Small intestine (tissue), 16 donors: ENCODE measurements at places on chromosomes 5 and 9. TPM values are rescaled to one million over a fixed set of nuclear protein-coding genes. Genes with fewer than 3 reads are reported as not detected.

FBN2 gene
- under 0.01 TPM for polyA plus RNA-seq

CCDC69 gene
- polyA plus RNA-seq = 22.4 TPM

PCDHB5 gene
- polyA plus RNA-seq = not detected

IL5 gene
- polyA plus RNA-seq = not detected

DNA sequence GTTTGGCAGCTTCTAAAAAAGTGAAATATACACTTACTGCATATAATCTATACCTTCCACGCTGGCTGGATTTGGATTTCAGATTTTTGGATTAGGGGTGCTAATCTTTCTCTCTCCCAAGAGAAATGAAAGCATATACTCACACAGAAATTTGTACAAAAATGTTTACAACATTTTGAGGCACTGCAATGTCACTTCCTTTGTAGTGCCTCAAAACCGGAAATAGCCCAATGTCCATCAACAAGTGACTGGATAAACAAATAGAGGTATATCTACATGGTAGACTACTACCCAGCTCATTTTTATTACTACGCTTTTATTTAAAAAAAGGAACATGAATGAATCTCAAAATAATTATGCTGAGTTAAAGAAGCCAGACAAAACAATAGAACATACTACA lies 74.0 kb upstream of the MIER3 start:
- DNase-seq = no peak

DNA sequence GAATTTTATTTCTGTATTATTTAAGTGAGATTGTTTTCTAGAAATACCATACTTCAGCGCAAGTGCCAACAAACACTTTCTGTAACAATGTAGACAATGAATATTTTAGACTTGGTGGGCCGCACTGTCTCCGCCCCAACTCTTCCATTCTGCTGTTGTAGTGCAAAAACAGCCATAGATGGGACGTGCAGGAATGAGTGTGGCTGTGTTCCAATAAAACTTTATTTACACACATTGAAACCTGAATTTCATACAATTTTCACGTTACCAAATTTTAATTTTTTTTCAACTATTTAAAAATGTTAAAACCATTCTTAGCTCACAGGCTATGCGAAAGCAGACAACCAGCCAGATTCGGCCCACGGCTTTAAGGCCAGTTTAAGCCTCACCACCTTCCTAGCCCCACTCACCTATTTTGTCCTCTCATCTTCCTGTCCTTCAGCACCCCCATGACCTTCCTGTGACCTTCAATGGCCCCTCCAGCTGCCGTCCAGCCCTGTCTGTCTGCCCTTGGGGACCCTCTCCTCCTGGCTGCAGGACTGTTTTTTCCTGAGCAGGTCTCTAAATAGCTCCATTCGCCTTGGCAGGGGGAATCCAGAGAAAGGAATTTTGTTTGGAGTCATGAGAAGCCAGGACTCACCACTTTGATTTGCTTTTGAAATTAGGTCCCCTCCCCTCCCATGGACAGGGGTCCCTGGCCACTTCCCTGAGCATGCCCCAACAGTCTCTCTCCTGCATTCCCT lies 11.2 kb upstream of the ANXA6 start:
- no peak for DNase-seq

GRCh38 chr5:1409381-1410110 lies 35.7 kb downstream of the SLC6A3 start:
- no peak for DNase-seq

DNA sequence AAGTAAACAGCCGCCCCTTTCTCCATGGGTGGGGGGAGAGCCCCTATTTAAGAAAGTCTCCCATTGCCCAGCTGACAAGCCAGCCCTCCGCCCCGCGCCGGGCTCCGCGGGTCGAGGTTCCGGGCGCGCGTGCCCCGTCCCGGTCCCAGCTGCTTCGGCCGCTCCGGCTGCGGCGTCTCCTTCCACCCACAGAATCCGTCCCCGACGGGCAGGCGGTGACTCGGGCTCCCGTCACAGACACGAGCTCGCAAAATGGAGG lies 223 bp downstream of the NR3C1 start:
- DNase-seq = no peak

GRCh38 chr9:128512820-128513219 lies 8.3 kb downstream of the GLE1 start:
- DNase-seq = no peak

DNA sequence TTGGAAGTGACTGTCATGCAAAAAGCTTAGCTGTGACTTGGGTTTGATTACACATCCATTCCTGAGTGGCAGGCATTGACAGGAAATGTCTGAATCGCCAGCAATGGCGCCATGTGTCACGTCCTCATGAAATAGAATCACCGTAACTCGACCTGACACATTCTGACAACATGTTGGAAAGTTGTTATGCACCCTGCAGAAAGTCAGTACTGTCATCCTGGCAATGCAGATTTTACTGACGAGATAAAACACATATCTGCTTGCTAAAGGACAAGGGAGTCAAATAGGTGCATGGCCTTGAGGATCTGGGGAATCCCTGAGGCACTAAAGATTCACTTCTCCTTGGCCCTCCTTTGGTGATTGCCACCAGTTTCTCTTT lies 344.2 kb downstream of the SPATA31D1 start:
- no peak for DNase-seq

- DNase-seq = peak; percentile 8
These were observed 26.0 kb downstream of the ARRDC3 start for GRCh38 chr5:91357012-91357634.
